ENCODE measurements at places on chromosomes 2 and 18.

DNA sequence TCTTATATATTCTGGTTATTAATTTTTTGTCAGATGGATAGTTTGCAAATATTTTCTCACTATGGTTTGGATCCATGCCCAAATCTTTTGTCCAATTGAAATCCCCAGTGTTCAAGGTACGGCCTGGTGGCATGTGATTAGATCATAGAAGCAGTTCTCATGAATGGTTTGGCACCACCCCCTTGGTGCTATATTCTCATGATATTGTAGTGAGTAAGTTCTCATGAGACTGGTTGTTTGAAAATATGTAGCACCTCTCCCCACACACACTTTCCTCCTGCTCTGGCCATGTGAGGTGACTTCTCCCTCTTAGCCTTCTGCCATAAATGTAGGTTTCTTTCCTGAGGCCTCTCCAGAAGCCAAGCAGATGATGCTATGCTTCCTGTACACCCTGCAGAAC is 107.7 kb upstream of the KYNU start:
- no peak for DNase-seq

DNA sequence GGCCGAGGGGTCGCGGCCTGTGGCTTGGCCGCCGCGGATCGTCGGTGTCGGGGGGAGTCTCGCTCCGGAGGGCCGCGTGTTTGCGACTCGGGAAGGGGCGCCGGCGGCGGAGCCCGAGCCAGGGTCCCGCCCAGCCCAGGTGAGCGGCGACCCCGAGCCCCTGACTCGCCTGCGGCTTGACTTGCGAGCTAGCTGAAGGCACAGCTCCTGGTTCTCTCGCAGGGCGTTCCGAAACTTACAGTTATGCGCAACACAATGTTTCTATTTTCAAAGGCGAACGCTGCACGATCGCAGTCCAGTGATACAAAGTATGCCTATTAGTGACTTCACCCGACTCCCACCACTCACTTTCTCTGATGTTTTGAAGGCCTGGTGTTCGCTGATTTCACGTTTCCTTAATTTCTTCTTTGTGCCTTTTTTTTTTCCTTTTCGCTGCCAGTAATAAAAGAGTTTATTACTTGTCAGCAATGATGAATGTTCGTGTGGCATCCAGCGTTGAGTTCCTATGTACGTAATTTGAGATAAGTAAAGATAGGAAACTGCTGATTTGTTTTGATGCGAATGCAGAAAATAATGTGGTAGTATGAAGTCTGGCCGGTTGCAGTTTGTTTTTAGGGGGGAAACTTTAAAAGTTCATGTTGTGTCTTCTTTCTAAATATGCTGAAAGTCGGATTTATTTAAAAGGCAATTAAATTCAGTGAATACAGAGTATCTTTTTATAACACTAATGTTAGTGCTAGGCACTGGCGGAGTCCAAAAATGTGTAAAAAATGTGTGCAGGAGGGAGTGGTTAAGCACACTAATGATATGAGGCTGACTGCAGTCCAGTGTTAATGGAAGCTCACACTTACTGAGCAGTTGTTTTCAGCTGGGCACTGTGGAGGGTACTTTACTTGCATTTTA is 706 bp downstream of the UBXN2A start:
- no peak for DNase-seq

GRCh38 chr2:211611061-211611518 is 927.5 kb downstream of the ERBB4 start:
- no peak for DNase-seq

DNA sequence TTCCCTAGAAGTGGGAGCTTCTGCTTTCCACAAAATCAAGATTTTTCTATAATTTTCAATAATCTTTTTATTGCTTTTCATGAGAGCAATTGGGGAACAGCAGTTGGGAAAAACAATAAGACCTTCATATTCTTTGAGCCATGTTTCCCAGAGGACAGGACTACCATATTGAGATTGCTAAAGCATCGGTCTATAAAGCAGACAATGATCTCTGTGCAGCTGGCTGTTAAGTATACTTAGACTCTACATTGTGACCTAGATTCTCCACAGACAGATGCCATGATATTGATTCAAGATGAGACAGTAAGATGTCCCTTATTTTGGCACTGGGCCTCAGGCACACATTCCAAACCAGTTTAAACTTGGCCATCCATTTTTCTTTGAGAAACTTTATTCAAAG is 1178.7 kb downstream of the SUCLG1 start:
- DNase-seq = no peak

- DNase-seq = peak; percentile 19
These were observed 274.7 kb upstream of the HNMT start for GRCh38 chr2:137689549-137689948.

GRCh38 chr2:217099561-217099960 is 239.7 kb upstream of the TNP1 start:
- DNase-seq = no peak

DNA sequence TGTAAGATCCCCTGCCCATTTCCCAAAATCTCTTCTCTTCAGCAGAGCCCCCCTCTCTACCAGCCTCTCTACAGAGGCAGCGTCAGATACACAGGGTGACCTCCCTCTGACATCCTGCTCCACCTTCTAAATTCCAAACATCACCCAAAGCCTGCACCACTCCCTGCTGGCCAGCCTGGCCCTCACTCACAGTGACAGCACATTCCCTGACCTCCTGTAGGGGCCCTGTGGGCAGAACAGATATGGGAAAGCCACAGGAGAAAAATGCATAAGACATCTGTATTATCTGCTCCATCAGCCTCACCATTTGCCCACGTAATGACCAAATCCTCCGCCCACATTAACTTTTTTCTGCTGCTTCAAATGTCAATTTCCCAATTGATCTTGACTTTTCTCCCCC is 40.6 kb downstream of the TRABD2A start:
- DNase-seq = no peak

DNA sequence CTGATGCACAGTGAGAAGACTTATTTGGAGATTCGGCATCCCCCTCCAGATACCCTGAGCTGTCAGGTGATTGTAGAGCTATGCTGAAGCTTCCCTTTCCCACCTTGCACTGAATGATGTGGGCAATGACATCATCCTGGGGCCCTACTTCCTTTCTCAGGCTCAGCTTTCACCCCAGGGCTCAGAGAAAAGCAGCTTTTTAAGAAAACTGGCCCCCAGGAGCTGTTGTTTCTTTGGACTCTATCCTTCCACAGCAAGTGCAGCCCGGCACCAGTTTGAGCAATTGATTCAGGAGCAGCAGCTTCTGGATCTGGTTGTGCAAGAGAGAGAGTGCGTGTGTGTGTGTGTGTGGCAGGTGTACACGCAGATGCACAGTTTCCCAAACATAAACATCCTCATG is 251.3 kb downstream of the ANAPC1 start:
- no peak for DNase-seq

DNA sequence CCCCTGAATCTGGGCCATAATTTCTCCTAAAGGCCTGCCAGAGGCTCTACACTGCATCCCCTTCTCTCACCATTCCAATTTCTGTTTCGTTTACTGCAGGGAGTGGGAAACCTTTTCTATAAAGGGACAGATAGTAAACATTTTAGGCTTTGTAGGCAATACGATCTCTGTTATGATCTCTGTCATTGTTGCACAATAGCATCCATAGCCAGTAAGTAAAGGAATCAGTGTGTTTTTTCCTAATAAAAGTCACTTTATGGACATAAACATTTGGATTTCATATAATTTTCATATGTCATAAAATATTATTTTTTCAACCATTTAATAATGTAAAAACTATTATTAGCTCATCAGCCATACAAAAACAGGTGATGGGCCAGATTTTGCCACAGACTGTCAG is 531.7 kb downstream of the DSC3 start:
- DNase-seq = no peak

- peak; percentile 30 for DNase-seq
These were observed 80.4 kb downstream of the LPIN2 start for GRCh38 chr18:2932247-2933181.

DNA sequence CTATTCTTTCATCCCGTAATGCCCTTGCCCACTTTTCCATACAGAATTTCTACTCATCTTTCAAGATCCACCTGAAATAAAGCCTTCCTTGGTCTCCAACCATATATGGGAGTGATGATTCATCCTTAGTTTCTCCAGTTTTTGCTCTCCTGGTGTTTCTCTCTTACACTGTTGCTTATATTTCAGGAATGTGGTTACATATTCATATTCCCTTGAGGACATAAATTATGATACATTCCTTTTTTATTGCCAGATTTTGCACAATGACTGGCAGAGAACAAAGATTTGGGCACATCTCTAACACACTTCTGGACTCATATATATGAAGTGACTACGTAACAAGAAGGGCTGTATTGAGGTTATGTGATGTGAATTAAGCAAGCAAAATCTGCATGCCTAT is 1573.4 kb upstream of the NXPH2 start:
- DNase-seq = no peak

DNA sequence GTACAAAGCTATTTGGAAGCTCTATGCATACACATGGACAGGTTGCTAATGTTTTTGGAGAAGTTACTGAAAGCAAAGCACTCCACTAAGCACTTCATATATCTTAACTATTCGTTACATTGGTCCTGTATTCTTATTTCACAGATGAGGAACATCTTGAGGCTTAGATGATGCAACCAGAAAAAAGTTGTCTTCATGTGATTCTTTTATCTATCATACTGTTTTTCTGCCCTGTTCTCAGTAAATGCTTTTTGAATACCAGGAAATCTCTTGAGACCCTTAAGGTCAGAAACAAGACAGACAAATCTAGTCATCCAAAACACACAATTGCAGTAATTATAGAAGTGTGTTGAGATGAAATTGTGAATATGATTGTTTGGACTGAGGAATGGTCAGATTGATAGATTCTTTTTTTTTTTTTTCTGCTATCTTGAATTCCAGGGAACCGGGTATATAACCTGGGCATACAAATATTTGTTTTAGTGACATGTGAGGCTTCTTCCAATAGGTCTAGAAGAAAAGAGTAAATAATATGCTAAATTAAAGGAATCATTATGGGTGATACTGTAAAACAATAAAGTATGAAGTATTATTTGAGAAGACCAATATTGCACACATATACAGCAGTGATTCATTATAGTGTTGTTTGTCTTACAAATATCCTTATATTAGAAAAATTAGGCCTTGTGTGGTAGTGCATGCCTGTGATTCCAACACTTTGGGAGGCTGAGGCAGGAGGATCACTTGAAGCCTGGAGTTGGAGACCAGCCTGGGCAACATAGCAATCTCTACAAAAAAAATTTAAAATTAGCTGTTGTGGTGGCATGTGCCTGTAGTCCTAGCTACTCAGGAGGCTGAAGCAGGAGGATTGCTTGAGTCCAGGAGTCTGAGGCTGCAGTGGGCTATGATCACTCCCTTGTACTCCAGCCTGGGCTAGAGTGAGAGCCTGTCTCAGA is 33.7 kb downstream of the EHBP1 start:
- DNase-seq = no peak

- DNase-seq = no peak
These were observed 32.3 kb upstream of the PMAIP1 start for GRCh38 chr18:59867337-59868104.
